Epithelial cell of proximal tubule (primary cell): ENCODE measurements at places on chromosomes 11 and 22.

- no peak for DNase-seq
These were observed 22.2 kb downstream of the NNMT start for GRCh38 chr11:114318361-114318760.

- DNase-seq = no peak
These were observed 6.0 kb upstream of the DRD2 start for GRCh38 chr11:113481226-113481625.

DNA sequence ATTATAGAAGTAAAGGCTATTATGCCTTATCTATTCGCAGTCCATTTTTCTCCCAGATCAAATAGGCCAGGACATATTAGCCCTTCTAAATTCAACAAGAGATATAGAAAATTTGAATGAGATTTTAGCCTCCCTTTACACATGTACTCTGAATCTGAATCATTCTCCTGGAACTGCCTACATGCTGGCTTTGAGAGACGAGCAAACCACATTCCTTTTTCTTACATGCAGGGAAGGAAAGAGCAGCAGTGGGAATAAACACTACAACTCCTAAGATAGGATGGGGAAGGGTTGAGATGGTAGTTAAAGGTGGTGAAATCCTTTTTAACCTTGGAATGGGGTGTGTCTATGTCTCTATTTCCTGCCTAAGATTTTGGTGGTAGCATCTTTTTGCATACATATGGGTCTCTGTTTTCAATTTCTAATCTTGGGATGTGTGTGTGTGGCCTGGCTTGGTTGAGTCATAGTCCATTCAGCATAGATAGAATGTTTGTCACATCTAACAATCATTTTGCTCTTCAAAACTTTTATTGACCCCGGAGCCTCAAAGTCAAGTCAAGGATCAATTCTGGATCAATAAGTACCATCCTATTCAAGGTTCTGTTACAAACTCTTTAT, 11.1 kb upstream of the OOSP2 start:
- DNase-seq = no peak

- DNase-seq = no peak
These were observed 26.4 kb downstream of the VPS37C start for GRCh38 chr11:61134801-61135257.

DNA sequence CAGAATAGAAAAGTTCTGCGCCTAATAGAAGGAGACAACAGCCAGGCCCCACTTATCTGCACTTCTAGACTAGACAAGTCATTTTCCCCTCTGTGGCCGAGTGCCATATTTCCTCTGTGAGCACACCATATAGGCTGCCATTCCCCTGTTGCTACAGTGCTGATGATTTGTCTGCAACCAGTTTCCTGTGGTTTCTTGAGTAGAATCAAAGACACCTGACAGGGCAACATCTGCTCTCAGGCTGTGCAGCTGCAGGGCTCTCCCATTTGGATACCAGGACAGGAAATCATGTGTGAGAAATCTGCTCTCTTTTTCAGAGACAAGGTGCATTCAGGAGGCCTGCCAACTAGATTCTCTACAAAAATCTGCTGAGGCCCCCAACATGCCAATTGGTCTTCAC, 879.3 kb downstream of the DLG2 start:
- no peak for DNase-seq

- DNase-seq = no peak
These were observed 40.4 kb upstream of the AKIP1 start for GRCh38 chr11:8870411-8871170.
